Frontal cortex (tissue), 4 donors: ENCODE measurements at places on chromosomes 13 and 19.

- no peak for DNase-seq
Observed at GRCh38 chr13:20090349-20090748, 70.5 kb downstream of the GJA3 start.

GRCh38 chr19:39825093-39825463, 8.9 kb downstream of the DYRK1B start:
- DNase-seq = no peak

DNA sequence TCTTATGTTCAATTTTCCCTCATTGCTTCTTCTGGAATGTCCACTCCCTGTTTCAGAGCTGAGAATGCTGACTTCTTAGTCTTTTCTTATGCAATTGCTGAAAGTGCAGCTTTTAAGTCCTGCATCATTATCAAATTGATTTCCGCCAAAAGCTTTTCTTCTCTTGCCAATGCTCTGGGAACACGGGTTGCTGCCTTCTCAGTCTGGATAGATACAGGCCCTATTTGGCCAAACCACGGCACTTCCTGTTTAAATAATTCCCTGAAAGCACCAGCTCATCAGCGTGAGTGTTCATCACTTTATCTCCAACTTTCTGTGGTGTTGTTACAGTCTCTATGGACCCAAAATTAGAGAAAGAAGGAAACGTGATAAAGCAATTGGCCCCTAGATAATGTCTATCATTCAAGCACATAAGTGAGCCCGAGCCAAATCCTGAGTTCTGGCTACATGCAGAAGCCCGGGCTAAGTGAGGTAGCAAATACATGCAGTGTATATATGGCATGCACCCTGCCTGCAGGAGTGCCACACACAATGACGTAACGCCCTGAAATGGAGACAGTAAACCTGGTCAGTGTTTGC, 85.7 kb downstream of the CYSLTR2 start:
- DNase-seq = no peak

DNA sequence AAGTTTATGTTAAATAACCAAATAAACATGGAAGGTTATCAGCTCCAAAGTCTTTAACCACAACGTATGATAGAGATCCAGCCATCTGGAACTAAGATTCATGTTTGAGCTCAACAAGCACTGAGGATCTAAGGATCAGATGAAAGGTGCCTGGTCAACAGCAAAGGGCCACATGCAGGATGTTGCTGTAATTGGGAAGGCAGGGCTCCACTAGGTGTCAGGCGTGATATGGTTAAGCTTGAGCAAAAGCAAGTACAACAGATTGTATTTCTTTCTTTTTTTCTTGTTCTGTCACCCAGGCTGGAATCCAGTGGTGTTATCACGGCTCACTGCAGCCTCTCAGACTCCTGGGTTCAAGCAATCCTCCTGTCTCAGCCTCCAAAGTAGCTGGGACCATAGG, 12.0 kb downstream of the EBPL start:
- DNase-seq = no peak

DNA sequence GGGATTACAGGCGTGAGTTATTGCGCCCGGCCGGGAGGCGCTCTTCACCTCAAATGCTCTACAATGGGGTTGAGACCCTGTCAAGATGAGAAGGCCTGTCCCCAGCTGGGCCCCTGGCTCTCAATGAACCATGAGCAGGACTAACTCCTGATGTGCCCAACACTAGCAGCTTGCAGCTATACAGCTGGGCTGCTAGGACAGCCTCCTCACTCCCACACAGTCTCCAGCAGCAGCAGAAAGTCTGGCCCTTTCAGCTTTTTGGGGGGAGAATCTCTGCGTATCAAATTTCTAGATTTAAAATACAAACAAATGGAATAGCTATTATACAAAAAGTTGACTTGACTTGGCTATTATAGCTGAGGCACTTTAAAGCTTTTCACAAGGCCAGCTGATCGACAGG, 30.2 kb downstream of the TMTC4 start:
- DNase-seq = no peak
